ENCODE measurements at places on chromosomes 3 and 15.

- no peak for DNase-seq
Measured at GRCh38 chr3:64985072-64985471, 297.3 kb upstream of the ADAMTS9 start.

- no peak for DNase-seq
Measured at GRCh38 chr15:58748040-58748851, 1.3 kb downstream of the ADAM10 start.

- DNase-seq: no peak
Measured at GRCh38 chr3:30290479-30290878, 315.9 kb upstream of the TGFBR2 start.

- DNase-seq: no peak
Measured at GRCh38 chr3:23758253-23758838, 47.4 kb upstream of the UBE2E1 start.

DNA sequence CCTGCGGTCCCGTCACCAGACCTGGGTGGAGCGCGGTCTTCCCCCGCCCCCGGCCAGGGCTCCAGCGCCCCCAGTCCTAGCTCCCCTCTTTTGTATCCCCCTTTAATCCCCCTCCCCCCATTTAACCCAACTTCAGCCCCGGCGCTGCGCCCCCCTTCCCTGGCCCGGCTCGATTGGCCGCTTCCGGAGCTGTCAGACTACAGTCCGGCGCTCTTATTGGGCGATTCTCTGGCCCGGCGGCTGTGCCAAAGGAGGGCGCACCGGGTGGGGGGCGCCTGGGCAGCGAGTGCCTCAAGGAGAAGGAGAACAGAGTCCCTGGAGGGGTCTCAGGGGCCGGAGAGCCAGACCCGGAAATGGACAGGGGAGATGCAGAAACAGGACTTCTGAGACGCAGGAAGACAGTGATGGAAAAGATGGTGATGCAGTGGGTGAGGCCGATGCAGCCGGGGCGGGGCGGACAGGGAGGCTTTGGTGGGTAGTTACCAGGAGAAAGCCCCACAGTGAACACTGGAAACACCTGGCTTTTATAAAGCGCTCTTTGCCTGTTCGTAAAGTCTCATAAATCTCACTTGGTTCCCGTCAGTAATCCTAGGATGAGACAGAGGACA is 1.2 kb upstream of the ADCY5 start:
- DNase-seq: no peak
